Stimulated activated CD8-positive, alpha-beta memory T cell treated with anti-CD3 and anti-CD28 coated beads, Interleukin-12 subunit alpha, Interleukin-12 subunit beta, amount 100 ng/mL, for 4 hours (primary cell): ENCODE measurements at places on chromosomes 1 and 21.

GRCh38 chr21:21233051-21233450 lies 234.8 kb downstream of the NCAM2 start:
- no peak for DNase-seq

DNA sequence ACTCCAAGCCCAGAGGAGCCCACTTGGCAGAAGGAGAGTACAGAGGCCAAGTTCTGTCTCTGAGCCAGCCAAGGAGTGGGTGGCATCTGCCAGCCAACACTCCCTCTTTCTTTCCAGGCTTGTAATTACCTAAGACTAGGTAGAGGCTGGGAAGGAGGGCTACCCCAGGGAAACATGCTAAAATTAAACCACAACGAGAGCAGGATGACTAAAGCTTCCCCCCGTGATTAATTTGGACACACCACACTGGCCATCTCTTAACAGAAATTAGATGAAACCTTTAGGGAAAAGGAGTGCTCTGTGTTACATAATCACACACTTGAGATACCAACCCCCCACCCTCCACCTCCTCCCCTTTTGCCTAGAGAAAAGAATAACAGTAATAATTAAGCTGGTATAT lies 102.1 kb upstream of the ZC3H12A start:
- no peak for DNase-seq

GRCh38 chr1:27618341-27619082 lies 14.6 kb upstream of the AHDC1 start:
- DNase-seq: no peak

GRCh38 chr1:11752359-11753088 lies 9.5 kb upstream of the C1orf167 start:
- DNase-seq: no peak

DNA sequence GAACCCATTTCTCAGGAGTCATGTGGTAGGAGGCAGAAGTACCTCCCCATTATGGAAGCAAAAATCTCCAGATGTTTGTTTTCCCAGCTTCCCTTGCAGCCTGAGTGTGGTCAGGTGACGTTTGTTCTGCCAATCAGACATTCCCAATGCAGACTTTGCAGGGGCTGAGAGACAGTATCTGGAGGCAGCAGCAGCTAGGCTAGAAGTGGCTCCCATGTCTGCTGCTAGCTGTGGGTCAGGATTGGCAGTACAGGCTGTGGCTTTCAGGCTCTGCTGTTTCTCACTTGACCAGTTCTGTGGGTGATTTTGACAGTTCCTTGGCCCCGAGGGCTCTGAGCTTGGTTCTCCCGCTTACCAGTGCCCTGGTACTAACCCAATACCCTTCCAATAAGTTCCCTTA lies 58.6 kb upstream of the NBPF3 start:
- DNase-seq: no peak

GRCh38 chr1:195495720-195496635 lies 1112.3 kb downstream of the KCNT2 start:
- no peak for DNase-seq

- DNase-seq: peak; percentile 41
Observed at GRCh38 chr1:45686015-45686287, 382 bp downstream of the GPBP1L1 start.
